Stimulated activated CD4-positive, alpha-beta T cell treated with anti-CD3 and anti-CD28 coated beads, TNF-alpha, amount 100 ng/mL, for 1 hour (primary cell): ENCODE measurements at places on chromosomes 5 and 9.

DNA sequence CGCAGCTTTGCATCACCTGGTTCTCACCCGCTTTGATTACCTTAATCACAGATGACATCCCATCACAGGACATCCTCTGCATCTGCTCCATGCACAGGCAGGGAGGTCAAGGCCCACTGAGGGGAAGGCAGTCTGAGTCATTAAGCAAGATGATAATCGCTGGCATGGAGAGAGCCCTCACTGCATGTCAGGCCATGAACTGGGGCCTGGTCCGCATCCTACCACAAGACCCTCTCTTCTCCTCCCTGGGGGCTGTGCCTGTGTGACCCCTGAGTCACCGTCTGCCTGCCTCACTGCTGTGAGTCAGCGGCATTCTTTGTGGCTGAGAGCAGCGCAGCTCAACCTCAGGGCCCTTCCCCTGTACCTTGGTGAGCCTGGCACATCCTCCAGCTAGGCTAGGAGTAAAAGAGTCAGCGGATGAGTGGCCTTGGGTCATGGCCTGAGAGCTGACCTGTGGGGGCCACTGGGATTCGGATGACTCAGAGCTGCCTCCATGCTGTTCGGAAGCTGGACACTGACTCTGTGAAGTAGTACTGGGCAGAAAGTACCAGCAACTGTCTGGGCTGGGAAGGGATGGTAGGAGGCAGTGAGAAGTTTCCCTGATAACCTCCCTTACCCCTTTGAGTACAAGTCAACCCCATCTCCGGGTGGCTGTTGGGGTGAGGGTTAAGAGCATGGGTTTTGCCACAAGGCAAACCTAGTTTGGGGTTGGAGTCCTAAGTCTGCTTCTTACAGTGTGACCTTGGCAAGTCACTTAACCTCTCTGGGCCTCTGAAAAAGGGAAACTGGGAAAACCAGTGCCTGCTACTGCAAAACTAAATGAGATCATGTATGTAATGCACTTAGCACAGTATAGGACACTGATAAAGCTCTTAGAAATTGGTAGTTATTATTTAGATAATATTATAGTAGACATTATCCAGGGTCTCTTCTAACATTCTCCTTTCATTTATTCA, 14.6 kb upstream of the ARSI start:
- no peak for DNase-seq

DNA sequence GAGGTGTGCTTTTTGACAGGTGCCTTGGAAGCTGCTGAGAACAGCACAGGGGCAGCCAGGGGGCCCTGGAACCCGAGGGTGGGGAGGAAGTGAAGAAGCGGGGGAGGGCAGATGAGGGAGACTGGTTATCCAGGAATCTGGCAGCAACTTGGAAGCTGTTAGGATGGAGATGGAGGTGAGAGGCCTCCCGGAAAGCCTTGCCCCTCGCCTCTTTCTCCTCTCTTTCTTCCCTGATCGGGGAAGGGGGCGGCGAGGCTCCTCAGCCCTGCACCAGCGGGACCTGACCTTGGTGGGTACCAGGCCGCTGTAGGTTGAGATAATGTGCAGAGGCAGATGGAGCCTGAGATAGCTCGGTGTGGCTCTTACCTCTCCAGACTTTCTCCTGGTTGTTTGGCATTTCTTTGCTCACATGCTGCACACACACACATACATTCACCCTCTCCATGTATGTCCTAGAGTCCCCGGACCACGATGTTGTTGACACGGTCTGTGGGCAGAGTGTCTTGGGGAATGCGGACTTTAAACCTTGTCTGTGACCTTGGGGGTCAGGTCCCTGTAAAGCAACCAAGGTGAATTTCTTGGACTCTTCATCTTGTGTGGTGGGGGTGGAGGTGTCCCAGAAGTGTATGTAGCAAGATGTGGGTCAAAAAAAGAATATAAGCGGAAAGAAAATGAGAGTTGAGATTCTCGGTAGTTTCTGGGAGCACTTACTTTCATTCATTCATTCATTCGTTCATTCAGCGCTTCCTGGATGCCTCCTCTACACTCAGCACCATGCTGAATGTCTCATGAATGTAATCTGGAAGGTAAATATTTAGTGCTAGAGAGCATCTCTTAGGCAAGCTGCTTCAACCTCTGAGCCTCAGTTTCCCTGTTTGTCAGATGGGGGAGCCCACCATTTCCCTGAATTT, 1.6 kb downstream of the WWC1 start:
- DNase-seq: no peak

DNA sequence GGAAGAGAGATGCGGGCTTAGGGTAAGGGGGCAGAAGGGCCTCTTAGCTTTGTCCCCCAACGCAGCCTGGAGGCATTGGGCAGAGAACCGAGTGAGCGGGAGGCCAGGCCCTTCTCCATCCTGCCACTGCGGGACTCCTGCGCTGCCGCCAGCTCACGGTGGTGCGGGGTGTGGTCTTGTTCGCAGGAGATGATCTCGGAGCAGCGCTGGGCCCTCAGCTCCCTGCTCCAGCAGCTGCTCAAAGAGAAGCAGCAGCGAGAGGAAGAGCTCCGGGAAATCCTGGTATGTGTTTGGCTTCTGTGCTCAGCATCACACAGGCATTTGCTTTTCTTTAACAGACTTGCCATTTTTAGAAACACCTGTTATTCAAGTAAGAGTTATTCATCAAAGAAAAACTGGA, 41.3 kb downstream of the LRSAM1 start:
- DNase-seq: no peak

- no peak for DNase-seq
Measured at GRCh38 chr9:24961762-24962161, 416.1 kb upstream of the IZUMO3 start.

GRCh38 chr5:81516091-81516490, 122.2 kb upstream of the ACOT12 start:
- DNase-seq: no peak

DNA sequence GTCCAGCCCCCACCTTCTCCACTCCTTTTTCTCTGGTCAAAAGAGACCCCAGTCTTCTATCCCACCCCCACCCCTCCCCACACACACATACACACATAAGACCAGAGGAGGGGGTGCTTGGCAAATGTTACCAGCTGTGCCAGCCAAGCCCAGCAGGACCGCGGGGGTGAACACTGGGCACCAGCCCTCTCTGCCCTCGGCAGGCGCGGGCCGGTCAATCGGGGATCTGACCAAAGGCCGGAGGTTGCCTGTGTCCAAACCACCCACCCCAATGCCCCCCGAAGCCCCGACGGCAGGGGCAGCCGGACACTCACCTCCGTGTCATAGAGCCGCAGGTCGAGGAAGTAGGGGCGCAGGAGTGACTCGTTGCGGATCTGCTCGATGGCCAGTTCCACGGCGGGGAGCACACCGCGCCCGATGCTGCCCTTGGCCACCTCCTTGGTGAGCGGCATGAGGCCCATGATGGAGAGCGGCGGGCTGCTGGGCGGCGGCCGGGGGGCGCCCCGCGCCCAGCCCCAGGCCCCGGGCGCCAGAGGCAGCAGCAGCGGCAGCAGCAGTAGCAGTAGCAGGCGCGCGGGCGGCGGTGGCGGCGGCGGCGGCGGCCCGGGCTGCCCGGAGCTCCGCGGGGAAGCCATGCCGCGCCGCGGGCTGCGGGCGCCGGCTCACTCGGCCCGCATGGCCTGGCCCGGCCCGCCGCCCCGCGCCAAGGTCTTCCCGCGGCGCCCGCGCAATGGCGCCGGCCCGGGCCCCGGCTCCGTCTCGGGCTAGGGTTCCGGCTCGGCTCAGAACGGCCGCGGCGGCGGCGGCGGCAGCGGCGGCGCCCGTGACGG, 417 bp downstream of the GABBR2 start:
- no peak for DNase-seq

DNA sequence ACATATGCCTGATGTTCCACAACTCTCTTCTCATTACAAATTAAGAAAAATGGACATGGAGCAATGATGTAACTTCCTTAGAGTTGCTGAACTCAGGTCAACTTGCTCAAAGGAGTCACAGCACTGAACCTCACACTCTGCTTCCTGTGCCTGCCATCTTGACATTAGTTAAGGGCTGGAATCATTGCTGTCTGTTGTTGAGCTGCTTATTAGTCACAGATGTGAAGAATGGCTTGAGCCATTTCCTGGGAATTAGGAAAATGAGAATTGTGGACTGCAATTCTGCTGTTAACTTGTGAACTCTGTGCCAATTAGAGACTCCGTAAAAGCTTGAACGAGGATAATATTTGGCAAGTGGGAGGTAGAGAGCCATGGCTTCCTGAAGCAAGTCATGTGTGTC, 212.0 kb downstream of the ADAMTS12 start:
- no peak for DNase-seq

GRCh38 chr9:4875559-4875958, 82.8 kb downstream of the RCL1 start:
- no peak for DNase-seq

GRCh38 chr5:136226401-136226800, 33.4 kb upstream of the SMIM32 start:
- no peak for DNase-seq

- DNase-seq: no peak
Measured at GRCh38 chr5:167995844-167996425, 295.5 kb upstream of the WWC1 start.

- DNase-seq: no peak
Measured at GRCh38 chr9:136787690-136788400, 3.3 kb upstream of the TMEM141 start.

DNA sequence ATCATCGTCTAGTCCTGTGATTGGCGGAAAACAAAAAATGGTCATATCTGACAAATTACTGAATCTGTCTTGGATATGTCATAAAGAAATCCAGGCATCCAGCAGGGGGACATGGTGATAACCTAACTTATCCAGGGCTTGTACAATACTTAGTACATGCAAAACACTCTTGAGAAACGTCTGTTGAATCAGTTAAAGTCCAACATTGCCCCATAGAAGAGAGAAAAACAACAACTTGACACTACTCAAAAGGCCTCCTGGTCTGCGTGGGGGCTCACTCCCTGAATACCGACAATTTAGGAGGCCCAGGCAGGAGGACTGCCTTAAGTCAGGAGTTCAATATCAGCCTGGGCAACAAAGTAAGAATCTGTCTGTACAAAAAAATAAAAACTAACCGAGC, 217.5 kb downstream of the DCP2 start:
- DNase-seq: no peak

- DNase-seq: no peak
Measured at GRCh38 chr5:89520771-89521170, 637.8 kb upstream of the MEF2C start.

DNA sequence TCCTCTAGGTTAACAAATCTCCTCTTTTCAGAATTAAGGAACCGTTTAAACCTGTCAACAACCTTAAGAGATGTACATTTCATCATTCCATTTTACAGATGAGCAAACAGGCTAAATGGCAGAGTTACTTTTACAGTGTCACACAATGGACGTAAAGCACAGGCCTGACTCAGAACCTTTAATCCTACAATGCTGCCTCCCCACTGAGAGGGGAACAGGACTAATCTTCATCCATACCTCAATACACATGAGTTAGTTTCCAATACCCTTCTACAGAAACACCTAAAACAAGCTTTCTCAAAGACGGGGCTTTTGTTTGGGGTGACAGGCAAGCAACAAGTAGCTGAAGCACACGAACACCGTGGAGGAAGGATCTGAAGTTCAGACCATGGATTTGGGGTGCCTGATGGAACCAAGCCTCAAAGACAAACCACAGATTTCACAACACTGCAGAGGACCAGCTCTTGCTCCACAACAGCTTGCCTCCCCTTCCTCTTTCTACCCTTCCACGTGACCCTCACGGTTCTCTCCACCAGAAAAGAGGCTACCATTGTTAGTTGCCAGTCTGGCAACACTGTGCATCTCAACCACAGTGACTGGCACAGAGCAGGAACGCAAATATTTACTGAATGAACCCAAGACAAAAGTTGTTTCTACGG, 1.8 kb downstream of the RNF130 start:
- DNase-seq: no peak

DNA sequence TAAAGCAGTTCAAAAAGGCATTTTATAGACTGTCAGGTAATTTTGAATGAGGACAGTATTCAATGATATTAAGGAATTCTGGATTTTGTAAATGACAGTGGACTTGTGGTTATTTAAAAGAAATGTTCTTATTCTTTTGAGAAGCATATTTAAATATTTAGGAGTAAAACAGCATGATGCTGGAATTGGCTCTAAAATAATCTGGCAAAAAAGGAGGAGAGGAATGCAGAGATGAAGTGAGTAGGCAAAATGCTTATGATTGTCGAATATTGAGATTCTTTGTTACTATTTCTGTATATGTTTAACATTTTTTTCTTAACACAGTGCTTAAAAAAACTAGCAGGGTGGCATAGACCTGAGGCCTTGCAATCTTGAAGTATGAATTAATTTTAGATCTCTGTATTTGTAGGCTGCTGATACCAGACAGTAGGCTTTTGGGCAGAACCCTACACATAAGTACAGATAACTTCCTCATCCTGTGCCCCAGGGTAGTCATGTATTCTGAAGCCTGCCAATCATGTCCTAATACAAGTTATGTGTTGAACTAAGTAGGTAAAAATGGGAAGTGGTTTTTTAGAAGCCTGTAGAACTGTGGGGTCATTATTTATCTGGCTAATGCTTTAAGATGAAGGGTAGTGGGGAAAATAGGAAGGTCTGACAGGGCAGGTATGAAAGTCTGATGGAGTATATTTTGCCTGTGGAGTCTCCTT, 9.4 kb downstream of the CD180 start:
- DNase-seq: no peak

GRCh38 chr9:101508211-101508610, 25.4 kb upstream of the RNF20 start:
- no peak for DNase-seq

DNA sequence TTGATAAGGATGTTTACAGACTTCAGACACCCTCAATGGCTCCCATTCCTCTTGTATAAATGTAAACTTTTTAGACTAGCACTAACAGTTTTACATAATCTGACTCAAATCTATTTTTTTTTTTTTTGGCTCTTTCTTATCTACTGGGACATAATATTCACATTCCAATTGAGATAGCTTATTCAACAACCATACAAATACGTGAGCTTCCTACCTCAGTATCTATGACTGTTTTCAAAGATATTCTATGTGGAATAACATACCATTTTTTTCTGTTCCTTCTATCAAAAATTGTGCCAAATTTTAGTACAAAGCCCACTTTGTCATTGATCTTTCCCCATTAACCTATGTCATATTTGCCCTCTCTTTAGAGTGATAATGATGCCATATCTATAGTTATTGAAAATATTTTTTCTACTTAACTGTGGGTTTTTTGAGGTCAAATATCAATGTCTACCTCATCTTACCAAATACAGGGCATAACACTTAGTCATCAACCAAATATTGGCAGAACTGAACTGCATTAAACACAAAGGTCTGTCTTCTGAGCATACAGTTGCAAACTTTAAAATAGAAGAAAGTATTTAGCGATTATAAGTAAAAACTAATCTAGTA, 482.6 kb downstream of the PTPRD start:
- DNase-seq: no peak

- no peak for DNase-seq
Measured at GRCh38 chr9:129411501-129412175, 209.3 kb downstream of the C9orf50 start.
